ENCODE measurements at places on chromosomes 3 and 15.

DNA sequence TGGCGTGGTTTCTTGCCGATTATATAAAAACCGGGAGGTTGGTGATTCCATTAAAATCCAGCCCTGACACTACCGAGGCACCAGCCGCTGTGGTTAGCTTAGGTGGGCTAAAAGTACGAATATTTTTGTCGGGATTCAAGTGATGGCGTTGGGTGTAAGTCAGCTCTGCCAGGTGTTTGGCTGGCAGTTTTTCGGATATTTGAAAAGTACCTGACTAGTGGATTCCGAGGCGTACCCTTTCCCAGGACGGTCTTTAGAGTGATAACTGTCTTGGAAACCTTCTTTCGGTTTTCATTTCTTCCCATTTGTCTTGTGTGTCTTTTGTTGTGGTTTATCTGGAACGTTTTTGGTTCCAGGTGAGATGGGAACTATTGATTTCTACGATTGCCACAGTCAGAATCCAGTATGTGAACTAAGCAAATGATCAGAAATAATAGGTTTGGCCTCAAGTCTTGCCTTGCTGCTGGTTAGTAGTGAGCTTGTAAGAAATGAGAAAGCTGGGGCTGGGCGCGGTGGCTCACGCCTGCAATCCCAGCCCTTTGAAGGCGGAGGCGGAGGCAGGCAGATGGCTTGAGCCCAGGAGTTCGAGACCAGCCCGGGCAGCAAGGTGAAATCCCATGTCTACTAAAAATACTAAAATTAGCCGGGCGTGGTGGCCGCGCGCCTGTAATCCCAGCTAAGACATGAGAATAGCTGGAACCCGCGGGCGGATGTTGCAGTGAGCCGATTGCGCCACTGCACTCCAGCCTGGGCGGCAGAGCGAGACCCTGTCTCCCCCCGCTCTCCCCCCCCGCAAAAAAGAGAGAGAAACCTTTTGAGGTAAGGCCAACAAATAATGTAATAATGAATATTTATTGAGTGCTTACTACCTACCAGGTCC is 1.4 kb downstream of the FYTTD1 start:
- DNase-seq = peak; percentile 68

- peak; percentile 54 for DNase-seq
These were observed 107.0 kb downstream of the XXYLT1 start for GRCh38 chr3:195163719-195164572.

GRCh38 chr3:27127195-27127594 is 242.0 kb downstream of the NEK10 start:
- no peak for DNase-seq

DNA sequence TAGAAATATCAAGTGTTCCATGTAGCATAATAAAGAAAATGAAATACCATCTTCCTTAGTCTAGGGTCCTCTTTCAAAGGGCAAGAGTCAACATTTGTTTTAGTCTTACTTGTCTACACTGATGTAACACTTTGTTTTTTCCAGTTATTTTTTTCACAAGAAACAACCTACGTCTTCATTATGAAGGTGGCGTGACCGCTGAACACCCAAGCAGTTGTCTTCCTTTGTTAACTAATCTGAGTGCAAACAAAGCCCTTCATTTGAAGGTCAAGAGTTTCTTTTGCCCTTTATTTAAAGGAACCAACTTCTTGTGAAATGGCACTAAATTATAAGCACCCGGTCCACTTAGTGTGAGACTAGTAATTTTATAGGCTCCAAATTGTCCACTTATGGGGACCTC is 73.2 kb downstream of the CD47 start:
- DNase-seq = no peak

DNA sequence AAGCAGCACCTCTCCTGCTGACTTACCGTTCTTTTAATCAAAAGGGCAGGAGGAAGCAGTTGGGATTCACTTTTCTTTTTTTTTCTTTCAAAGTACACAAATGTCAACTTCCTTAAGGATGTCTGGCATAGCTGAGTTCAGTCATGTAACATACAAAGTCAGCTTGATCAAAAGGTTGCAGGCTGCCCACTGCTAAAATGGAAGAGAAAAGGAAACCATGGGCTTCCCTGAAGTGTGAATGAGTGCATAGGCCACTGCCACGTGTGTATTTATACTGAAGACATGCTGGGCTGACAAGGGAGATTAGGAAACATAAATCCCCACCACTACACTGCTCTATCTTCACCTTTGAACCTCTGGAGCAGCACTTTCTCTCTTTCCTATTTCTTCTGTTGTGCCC is 312.5 kb downstream of the TIGIT start:
- no peak for DNase-seq

- peak; percentile 43 for DNase-seq
These were observed 106.9 kb upstream of the SLCO2A1 start for GRCh38 chr3:134136604-134137003.

DNA sequence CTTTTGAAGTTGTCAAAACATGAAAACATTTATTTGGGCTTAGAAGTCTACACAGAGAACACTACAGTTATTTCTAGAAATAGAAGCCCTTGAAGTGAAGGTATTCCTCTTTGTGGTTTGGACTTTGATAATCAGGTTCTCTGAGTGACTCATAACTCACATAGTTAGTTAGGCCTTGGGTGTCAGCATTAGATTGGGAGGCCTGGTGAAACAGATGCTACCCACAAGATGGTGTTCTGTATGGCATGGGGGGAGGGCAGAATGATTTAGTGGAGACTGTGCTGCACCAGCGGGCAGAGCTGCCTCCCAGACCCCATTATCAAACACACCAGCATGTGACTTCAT is 108.9 kb upstream of the ETV5 start:
- no peak for DNase-seq
